ENCODE measurements at places on chromosomes 3 and 15. TPM values are rescaled to one million over a fixed set of nuclear protein-coding genes. Genes with fewer than 3 reads are reported as not detected.

The TRIM71 gene
- not detected for total RNA-seq

The CDC25A gene
- 23.4 TPM for total RNA-seq

The DNAH1 gene
- total RNA-seq = 25.2 TPM

GRCh38 chr15:60784483-60785254 lies 305.7 kb upstream of the ICE2 start:
- H3K4me1 ChIP-seq = peaks cover 7% of the 10 kb centered on the region
- no peak overlapping the region for H3K27ac ChIP-seq
- H3K4me3 ChIP-seq = no peak overlapping the region

GRCh38 chr15:68987676-68988075 lies 26.8 kb upstream of the NOX5 start:
- no peak overlapping the region for H3K27ac ChIP-seq
- H3K36me3 ChIP-seq = no peaks in the 10 kb centered on the region
- H3K27me3 ChIP-seq = no peaks in the 10 kb centered on the region
- no peak overlapping the region for H3K4me3 ChIP-seq

DNA sequence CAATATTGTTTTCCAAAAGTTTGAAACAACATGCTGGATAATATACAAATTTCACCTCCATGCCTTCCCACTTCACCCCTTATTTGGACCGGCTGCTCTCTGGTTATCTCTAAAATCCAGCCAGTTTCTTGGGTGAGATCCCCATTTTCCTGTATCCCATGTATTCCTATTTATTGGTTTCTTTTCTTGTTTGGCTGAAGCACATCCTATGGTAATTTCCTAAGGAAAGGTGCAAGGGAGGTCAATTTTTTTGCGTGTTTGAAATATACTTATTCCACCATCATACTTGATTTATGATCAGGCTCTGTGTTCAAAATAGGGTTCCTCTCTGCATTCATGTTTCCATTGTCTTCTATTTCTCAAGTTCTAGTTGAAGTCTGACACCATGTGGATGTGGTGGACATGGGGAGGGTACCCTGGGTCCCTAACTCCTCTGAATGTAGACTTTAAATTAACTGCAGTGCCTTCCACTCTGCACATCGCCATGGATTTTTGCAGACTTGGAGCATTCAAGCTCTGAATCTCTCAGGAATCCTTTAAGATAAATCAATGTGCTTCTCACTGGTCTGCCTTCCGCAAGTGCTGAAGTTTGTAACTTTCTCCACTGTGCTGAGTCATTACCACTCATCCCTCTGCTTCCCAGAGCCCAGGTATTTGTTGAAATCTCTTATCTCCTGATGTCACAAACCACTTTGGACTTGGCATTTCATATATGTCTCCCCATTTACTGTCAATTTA lies 52.1 kb upstream of the TLE3 start:
- peaks cover 32% of the 10 kb centered on the region for H3K27me3 ChIP-seq
- H3K27ac ChIP-seq = no peak overlapping the region
- no peaks in the 10 kb centered on the region for H3K36me3 ChIP-seq
- DNase-seq = no peak

GRCh38 chr3:172904711-172905373 lies 154.3 kb downstream of the ECT2 start:
- no peak overlapping the region for H3K27ac ChIP-seq
- H3K27me3 ChIP-seq = no peaks in the 10 kb centered on the region
- H3K4me3 ChIP-seq = no peak overlapping the region
- no peak for DNase-seq

The CCNB2 gene
- total RNA-seq = 94.1 TPM

DNA sequence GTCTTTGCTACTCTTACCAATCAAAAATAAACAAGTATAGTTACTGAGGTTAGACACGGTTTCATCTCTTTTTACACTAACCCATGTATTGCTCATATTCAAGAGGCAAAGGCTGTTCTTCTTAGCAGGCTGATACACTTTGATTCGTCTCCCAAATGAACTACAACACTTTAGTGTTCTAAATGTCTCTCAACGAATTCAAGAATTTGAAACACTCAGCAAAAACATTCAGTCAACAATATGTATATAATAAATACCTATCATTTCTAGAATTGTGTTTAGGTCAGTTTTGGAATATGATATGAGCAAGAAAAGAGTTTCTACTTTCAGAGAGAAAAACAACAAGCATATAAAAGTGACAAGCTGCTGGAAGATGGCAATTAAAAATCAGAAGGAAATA lies 669.6 kb upstream of the DPPA4 start:
- no peaks in the 10 kb centered on the region for H3K4me1 ChIP-seq
- H3K4me3 ChIP-seq = no peak overlapping the region
- no peak overlapping the region for H3K27ac ChIP-seq
- H3K36me3 ChIP-seq = no peaks in the 10 kb centered on the region
- DNase-seq = no peak

DNA sequence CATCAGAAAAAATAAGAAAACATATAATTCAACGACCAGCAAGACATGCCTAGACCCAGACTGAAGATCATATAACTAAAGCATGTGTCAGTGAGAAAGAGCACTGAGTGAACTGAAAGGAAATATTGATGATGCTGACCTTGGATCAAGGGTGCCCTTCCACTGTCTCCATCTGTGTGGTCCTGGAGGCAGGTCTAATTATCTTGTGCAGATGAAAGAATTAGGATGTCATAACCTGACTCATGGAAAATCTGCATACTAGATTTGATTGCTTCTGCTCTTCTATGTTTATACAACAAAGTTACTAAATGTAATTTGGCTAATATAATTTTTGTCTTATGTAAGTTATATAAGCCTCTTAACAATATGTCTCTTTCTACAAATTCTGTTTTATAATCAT lies 264.6 kb upstream of the TGFBR2 start:
- no peak for DNase-seq
- no peak overlapping the region for H3K27ac ChIP-seq
- no peaks in the 10 kb centered on the region for H3K27me3 ChIP-seq
- H3K4me1 ChIP-seq = peaks cover 20% of the 10 kb centered on the region
- peaks cover 2% of the 10 kb centered on the region for H3K36me3 ChIP-seq

- H3K27ac ChIP-seq = no peak overlapping the region
- H3K4me1 ChIP-seq = no peaks in the 10 kb centered on the region
- no peaks in the 10 kb centered on the region for H3K27me3 ChIP-seq
- no peak overlapping the region for H3K4me3 ChIP-seq
Measured at GRCh38 chr3:100954990-100955389, 38.2 kb downstream of the ABI3BP start.

GRCh38 chr3:157443905-157444796 lies 7.5 kb downstream of the PTX3 start:
- H3K27ac ChIP-seq = no peak overlapping the region
- H3K4me3 ChIP-seq = no peak overlapping the region
- H3K4me1 ChIP-seq = no peaks in the 10 kb centered on the region

DNA sequence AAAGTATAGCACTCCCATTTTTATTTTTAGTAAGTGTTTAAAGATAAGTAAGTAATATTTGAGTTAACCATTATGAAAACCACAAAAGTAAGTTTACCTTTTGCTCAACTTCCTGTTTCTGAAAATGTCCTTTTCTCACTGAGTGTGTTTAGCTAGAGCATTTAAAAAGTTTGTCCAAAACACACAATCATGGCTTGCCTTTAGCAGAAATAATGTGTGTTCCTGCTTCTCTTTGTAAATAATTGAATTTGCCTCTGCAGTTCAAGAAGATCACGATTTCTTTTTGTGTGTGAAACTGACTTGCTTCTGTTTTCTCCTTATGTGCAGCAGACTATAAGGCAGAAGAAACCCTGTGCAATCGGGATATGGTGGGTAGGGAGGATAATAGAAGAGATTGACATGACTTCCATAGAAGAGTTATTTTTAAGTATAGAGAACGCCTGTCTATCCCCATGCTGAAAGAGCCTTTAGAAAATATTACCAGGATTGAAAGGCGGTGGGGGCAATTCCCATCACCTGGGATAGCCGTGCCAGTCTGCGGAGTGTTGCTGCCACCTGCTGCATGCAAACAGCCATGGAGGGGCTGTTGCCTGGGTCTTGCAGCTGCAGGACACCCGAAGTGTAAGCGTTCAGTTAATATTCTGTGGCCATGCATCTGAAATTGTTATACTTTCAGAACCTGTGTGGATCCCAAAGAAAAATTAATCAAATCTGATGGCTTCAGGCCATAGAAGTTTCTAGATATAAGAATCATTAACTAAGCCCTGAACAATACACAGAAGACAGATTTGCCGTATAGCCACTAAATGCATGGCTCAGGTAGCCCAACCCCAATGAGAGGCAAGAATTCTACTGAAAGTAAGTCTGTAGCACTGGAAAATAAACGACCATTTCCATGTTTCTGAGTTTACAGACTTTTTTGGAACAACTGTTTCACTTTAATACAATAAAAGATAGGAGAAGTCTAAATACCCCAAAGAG lies 2.4 kb upstream of the CD96 start:
- H3K4me1 ChIP-seq = peaks cover 58% of the 10 kb centered on the region
- peak overlapping the region; percentile 63 for H3K4me3 ChIP-seq
- no peaks in the 10 kb centered on the region for H3K27me3 ChIP-seq

The IQCF5 gene
- not detected for total RNA-seq

DNA sequence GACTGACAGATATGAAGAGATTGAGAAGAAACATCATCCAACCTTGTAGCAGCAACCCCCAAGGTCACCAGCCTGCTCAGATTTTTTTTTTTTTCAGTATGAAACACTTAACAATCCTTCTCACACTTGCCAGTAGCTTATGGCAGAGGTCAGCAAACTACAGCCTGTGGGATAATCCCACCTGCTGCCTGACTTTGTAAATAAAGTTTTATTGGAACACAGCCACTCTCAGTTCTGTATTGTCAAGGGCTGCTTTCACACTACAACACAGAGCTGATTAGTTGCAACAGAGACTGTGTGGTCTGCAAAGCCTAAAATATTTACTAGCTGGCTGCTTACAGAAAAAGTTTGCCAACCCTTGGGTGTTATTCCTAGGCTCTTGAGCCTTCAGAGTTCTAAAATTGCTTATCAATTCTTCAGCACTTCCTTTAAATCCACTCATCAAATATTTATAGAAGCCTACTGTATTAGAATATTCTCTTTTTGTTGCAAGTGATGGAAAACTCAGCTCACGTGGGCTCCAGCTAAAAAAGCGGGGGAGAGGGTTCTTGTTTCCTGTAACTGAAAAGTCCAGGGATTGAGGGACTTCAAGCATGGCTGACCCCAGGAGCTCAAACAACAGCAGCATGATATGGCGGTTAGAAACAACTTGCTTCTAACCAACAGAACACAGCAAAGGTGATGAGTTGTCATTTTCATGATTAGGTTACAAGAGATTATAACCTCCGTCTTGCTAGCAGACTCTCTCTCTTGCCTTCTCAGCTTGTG lies 246.1 kb downstream of the SHQ1 start:
- no peaks in the 10 kb centered on the region for H3K36me3 ChIP-seq
- no peak for DNase-seq
- no peak overlapping the region for H3K4me3 ChIP-seq
- peaks cover 2% of the 10 kb centered on the region for H3K27me3 ChIP-seq
- no peak overlapping the region for H3K27ac ChIP-seq
- no peaks in the 10 kb centered on the region for H3K4me1 ChIP-seq

DNA sequence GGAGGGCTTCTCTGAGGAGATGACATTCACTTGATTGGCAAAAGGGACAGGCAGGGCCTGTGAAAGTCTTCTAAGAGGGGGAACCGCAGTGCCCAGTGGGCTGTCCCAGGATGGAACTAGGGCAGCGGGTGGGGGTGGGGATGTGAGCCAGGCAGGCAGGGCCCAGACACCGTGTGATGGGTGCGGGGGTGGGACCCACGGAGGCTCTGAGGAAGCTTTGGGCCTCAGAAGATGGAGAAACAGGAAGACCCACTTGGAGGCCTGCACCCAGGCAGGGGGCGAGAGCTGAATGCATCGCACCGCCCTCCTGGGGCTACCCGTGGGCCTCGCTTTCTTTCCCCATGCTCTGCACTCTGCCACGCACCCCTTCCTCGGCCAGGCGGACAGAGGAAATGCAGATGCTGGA lies 32.9 kb upstream of the ACAD9 start:
- peaks cover 22% of the 10 kb centered on the region for H3K4me1 ChIP-seq
- no peaks in the 10 kb centered on the region for H3K36me3 ChIP-seq
- H3K4me3 ChIP-seq = peak overlapping the region; percentile 61

- H3K27me3 ChIP-seq = no peaks in the 10 kb centered on the region
- H3K4me3 ChIP-seq = peak overlapping the region; percentile 95
- peaks cover 45% of the 10 kb centered on the region for H3K4me1 ChIP-seq
- H3K27ac ChIP-seq = peak overlapping the region; percentile 96
- peaks cover 27% of the 10 kb centered on the region for H3K36me3 ChIP-seq
Measured at GRCh38 chr15:90266061-90266431, 574 bp downstream of the NGRN start.

DNA sequence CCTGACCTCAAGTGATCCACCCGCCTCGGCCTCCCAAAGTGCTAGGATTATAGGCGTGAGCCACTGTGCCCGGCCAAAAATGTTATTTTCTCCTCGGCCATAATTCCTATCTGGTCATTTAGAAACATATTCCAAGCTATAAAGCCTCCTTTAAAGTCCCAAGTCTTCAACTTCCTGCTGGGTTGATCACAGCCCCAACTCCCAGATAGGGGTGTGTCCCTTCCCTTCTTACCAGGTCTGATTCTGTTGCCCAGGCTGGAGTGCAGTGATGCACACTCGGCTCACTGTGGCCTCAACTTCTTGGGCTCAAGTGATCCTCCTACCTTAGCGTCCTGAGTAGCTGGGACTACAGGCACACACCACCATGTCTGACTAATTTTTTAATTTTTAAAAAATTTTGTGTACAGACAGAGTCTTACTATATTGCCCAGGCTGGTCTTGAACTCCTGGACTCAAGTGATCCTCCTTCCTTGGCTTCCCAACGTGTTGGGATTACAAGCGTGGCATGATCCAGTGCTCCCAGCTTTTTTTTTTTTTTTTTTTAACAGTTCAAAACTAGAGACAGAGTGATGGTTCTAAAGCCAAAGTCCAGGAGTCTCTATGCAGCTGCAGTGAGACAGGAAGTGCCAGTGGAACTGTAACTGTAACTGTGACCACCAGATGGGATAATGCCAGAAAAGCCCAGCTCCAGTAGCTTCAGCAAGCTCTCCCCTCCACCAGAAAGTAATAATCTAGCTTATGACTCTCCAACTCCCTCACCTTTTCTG lies 8.2 kb upstream of the PRKAR2A start:
- H3K27ac ChIP-seq = no peak overlapping the region
- H3K4me3 ChIP-seq = no peak overlapping the region
- no peak for DNase-seq
- H3K36me3 ChIP-seq = peaks cover 17% of the 10 kb centered on the region

The SLC28A2 gene
- total RNA-seq = not detected

The CCR9 gene
- not detected for total RNA-seq

DNA sequence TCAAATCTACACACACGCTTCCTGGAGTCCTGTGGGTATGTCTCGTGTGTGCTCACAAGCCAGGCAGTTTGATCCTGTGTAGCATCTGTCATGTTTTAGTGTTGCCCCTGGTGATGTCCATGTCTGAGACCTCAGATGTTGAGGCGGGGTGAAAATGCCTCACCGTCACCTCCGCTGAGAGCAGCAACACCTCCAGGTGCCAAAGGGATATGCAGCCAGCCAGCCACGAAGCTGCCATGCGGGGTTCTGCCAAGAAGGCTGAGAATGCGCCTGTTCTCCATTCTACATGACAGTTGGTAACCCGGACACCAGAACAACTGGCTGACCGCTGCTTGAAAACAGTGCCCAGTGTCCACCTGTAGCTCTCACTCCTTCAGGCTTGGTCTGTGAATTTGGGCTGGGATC lies 253.8 kb downstream of the TLE3 start:
- no peaks in the 10 kb centered on the region for H3K4me1 ChIP-seq
- no peak overlapping the region for H3K4me3 ChIP-seq
- no peak for DNase-seq
- no peaks in the 10 kb centered on the region for H3K36me3 ChIP-seq
